ENCODE measurements at places on chromosomes 4 and X.

DNA sequence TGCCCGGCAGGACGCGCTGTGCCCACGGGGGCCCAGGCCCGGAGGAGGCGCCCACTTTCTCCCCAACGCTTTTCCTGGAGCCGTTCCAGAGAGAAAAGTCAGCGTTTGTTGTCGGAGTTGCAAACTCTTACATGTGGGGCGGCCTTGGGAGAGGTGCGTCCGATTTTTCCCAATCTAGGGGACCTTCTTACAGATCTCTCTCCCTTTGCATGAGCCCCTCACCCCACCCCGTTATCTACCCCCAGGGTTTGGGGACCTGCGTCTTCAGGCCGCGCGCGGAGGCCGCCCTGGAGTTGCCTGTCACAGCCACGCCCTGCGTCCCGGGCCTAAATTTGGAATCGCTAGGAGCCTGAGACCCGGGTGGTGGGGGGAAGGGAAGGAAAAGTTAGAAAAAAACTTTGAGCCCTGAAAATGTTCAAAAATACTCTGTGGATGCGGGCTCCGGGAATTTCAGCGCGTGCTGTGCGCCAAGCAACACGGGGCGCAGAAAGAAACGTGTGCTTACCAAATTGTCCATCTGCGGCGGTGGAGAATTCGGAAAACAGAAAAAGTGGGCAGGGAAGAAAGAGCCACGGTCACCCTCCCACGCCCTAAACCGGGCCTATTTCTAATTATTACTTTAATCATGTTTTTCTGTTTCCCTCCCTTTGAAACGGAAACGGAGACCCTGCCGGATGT lies 587 bp downstream of the CD99 start:
- no peak for DNase-seq

DNA sequence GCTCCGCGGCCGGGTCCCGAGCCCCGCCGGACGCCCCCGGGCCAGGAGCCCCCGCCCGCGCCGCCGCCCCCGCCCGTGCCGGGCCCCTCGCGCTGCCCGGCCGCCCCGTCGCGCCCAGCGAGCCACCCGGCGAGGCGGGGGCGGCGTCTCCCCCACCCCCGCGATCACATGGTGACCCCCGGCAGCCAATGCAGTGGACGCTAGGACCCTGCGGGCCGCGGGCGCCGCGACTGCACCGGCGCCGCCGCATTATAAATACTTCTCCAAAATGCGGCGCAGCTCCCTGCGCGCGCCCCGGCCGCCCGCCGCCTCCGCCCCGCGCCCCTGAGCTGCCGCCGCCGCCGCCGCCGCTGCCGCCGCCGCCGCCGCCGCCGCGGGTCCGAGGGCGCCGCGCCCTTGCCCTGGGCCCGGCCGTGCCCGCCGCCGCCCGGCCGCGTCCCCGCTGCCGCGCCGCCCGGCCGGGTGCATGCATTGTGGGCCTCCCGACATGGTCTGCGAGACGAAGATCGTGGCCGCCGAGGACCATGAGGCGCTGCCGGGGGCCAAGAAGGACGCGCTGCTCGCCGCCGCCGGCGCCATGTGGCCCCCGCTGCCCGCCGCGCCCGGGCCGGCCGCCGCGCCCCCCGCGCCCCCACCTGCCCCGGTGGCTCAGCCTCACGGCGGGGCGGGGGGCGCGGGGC lies at the start of gene NAT8L:
NAT8L (plus strand) TSS at position 282 of the 680 bp plus-strand sequence; CDS start at position 467, 185 bp downstream.
- peak; percentile 76 for DNase-seq

DNA sequence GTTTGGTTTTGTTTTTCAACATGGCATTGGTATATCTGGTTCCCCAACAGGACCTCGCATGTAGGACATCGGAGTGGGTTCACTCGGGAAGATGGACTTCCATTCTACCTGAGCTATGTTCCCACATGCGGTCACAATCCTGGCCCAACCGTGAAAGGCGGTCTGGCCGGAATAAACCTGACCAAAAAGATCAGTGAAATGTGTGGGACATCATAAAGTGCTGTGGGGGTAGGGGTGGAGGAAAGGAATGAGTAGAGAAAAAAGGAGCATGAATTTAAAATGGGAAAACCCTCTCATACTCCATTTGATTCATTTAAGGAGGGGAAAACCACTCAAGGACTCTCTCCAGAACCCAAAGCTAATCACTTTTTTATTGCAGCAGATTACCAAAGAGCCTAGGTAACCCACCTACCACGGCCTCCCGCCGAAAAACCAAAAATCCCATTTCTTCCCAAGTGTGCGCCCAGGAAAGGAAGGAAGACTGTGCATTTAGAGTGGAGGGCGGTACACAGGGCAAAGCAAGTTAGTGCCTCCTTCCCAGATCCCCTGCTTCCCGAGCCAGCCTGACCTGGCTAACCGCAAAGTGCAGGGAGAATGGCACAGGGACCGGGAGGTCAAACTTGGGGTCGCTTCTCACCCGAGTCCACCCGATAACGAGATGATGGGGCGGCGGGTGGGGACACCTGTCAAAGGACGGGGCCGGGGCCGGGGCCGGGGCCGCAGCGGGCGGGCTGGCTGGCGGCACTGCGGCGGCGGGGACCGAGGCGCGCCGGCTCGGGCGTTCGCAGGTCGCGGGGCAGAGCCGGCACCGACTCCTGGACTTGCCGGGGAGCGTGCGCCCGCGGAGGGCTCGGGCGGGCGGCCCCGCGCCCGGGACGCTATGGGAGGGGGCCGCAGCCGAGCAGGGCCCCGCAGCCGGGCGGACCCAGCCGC lies 669 bp downstream of the TMEM150C start:
- no peak for DNase-seq

- no peak for DNase-seq
These were observed 47.3 kb upstream of the FAM9A start for GRCh38 chrX:8848441-8848840.

GRCh38 chrX:136347706-136348105 lies 46.9 kb downstream of the ADGRG4 start:
- DNase-seq = no peak

GRCh38 chrX:386768-387575 lies at the start of gene PPP2R3B:
TSS of gene PPP2R3B (minus strand) at chrX:386907. CDS start at chrX:386691, 216 bp downstream.
- no peak for DNase-seq

GRCh38 chr4:158371158-158371557 lies 150.5 kb upstream of the RXFP1 start:
- no peak for DNase-seq

DNA sequence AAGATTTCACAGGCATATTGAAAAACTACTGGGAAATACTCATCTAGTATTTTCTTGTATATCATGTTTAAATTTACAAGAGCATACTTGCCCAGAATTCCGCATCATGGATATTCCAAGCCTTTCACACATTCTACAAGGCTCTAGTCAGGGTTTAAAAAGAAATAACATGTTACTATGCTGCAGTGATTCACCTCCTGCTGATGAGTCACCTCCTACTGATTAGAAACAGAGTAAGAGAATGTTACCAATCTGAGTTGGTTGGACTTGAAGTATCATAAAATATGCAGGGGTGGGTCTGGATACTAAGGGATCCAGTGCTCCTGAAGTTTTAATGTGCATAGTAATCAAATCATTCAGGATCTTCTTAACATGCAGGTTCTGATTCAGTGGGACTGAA lies 192.0 kb upstream of the ANK2 start:
- no peak for DNase-seq

DNA sequence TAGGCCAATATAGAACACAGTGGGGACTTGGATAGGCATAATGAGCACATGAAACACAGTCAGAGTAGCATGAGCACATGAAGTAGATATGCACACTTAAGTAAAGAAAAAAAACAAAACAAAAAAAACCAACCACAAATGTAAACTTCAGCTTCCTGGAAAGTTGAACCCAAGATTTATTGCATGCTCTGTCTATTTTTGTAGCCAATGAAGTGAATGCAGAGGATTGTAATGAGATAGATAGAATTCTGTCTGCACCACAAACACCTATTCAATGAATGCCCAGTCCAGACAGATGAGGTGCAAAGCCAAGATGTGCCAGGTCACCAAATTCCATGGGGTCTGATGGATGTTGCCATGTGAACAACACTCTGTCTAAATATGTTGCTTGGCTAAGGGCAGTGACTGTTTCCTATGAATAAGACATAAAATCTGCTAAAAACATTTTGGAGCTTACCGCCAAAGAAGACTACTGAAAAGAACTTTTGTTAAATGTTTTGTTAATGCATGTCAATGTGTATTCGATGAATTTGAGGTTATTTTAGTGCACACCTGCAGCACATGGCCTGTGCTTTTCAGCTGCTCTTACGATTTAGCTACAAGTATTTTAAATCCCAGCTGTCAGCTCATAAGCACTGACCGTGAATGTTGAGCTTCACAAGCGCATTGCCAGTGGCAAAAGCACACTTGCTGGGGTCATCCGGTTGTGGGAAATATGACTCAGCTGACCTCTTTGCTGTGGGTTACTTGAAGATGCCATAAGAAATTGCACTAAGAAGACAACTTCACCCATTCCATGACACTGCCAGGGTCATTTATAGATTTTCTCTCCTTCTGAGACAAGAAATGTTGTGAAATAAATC lies 374.8 kb upstream of the GNPDA2 start:
- no peak for DNase-seq

- no peak for DNase-seq
These were observed 127.9 kb downstream of the NEK1 start for GRCh38 chr4:169484485-169484884.

DNA sequence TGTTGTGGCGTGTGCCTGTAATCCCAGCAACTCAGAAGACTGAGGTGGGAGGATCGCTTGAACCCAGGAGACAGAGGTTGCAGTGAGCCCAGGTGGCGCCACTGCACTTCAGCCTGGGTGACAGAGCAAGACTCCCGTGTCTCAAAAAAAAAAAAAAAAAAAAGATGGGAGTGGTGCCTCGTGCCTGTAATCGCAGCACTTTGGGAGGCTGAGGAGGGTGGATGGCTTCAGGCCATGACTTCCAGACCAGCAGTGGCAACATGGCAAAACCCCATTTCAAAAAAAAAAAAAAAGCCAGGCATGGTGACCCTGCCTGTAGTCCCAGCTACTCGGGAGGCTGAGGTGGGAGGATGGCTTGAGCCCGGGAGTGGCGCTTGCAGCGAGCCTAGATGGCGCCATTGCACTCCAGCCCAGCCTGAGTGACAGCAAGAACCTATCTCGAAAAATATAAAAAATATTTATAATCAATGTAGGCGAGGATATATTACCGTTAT lies 27.0 kb downstream of the EIF2S3 start:
- DNase-seq = peak; percentile 85

DNA sequence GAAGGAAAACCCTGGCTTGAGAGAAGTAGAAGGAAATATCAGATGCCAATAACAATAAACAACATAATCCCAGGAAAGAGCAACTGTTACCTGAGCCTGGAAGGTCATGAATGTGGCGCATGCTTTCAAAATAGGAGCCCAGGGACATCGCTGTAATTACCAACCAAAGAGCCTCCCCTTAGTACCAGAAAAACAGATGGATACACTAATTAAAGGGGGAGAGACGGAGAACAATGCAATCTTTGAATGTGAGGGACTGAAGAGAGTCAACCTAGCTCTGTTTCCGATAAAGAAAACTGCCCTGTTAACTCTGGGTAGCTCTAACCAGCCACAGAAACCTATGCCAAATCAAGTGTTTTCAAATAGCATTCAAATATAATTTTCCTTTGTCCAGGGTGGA lies 161.4 kb downstream of the ENOX2 start:
- no peak for DNase-seq

DNA sequence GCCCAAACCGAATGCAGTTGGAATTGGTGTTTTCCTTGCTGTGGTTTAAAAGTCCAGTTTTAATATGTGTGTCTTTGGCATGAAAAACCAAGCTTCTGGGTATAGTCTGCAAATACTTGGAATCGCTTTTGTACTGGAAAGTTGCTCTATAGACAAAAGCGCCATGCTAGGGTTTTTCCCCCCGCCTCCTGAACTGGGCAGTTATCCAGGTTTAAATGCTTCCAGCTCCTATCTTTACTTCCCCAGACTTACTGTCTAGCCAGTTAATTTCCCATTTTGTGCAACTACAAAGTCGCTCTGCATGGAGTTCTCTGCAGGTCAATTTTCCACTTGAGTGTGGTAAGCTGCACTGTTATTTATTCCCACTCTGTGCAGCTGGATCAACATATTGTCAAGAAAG lies 2.7 kb downstream of the RASL11B start:
- DNase-seq = no peak

- DNase-seq = no peak
These were observed 6.6 kb downstream of the PPM1K start for GRCh38 chr4:88277711-88278225.

DNA sequence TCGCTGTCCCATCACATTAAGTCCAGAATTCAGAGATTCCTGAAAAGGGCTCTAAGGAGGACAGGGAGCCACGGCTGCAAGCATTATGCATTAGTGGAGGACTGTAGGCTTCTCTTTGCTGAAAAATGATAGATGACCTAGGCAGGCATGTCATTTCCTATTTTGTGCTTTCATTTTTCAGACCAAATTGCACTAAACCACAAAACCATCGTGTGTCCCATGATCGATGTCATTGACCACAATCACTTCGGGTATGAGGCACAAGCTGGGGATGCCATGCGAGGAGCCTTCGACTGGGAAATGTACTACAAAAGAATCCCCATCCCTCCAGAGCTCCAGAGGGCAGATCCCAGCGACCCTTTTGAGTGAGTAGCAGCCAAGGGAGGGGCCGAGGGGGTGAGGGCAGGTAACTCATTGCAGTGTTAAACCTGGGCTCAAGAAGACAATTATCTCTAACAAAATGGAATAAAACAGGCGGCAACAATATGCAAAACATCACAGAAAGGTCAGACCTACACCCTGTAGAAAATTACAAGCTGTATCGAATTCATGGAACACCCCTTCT lies 355.2 kb upstream of the GALNT7 start:
- peak; percentile 79 for DNase-seq

- no peak for DNase-seq
These were observed 204.2 kb upstream of the CASK start for GRCh38 chrX:42127563-42127962.

DNA sequence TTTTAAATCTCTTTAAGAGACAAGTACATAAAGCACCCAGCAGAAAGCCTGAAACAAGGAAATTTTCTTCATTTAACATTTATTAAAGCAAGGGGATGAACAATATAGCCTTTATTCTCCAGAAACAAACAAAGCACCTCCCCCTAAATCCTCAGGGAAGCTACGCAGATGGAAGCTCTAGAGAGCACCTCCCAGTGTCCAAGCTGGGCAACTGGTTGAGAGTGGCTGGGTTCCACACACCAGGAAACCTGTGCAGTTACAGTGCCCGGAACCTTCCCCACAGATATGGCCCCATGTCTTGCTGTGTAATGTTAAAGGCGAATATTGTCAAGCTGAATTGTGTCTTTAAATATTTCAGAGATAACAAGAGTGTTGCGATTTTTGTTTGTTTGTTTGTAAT lies 8.9 kb upstream of the TRIML1 start:
- DNase-seq = no peak

DNA sequence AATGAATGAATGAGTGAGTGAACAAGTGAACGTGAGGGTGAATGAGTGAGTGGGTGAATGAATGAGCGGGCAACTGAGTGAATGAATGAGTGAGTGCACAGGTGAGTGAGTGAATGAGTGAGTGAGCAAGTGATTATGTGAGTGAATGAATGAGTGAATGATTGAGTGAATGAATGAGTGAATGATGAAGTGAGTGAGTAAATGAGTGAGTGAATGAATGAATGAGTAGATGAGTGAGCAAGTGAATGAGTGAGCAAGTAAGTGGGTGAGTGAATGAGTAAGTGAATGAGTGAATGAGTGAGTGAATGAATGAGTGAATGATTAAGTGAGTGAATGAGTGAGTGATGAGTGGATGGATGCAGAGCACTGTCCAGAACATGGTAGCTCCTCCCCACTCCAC lies 205.8 kb downstream of the STK32B start:
- DNase-seq = no peak

GRCh38 chr4:53455766-53456165 lies 78.3 kb downstream of the FIP1L1 start:
- no peak for DNase-seq
